Dorsolateral prefrontal cortex (tissue), 122 donors: ENCODE measurements at places on chromosomes 6 and 20.

DNA sequence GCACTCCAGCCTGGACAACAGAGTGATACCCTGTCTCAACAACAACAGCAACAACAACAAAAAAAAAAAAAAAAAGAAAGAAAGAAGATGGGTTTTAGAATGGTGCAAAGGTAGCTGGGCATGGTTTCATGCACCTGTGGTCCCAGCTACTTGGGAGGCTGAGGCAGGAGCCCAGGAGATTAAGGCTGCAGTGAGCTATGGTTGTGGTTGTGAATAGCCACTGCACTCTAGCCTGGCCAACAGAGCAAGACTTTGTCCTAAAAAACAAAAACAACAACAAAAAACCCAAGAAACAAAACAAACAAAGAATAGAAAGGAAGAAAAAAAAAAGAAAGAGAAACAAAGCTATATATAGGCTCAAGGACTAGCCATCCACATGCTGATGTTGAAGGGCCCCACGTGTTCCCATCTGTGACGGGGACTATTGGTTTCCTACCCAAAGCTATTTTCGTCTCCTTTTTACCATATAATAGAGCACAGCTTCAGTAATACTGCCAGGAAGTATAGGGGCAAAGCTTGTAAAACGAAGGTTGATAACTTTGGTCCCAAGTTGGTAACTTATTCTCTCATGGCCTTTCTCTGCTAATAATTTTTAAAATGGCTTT is 7.9 kb upstream of the EEF1E1 start:
- no peak for DNase-seq

DNA sequence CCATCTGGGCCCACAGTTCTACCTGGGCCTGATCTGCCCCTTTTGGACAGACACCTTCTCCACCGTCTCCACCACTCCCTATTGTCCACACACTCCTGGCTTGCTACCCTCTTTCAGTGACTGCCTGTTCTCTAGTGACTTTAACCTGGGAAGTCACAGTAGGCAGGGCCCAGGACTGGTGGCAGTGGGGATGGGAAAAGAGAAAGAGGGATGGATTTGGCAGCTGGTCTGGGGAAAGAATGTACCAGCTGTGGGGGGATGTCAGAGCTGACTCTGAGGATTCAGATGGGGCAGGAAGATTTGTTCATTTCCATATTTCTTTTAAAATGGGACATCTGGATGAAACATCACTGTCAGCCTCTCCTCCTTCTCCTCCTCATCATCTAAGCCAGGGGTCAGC is 85.5 kb downstream of the SULF2 start:
- no peak for DNase-seq

GRCh38 chr20:15138548-15139126 is 801.2 kb upstream of the FLRT3 start:
- no peak for DNase-seq

DNA sequence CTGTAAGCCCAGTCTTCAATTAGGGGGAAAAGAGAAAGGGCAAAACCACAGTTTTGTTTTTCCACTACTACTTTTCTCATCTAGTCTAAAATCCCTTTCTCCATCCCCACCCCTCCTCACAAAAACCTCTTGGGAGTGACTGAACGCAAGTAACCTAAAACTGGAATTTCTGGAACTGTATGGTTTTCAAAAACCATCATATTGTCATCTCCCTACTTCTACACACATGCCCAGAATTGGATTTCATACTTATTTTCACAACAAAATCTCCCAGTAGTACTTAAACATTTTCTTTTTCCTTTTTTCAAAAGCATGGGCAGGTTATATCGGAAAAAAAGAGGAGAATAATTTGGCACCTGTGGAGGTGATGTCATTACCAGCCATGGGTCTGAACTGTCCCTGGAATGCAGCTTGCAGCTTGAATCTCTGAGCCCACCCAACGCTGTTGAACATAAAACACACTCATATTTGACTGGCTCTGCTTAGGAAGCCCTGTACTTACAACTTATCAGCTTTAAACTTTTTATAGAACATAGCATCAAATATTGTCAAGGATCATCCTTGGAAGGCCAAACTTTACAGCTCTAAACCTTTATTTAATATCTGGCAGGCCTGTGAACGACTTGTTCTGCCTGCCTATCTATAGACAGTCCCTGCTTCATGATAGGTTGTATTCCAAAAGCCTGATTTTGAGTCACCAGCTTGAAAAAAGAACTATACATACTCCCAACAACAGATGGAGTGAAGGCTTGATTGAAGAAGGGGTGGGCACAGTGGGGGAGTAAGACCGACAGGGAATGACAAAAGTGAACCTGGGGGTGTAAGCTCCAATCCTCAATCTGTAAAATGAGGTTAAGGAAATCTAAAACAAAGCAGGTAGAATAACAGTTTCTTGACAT is 59.3 kb downstream of the EPB41L2 start:
- no peak for DNase-seq

GRCh38 chr6:110681543-110682459 is 133.5 kb downstream of the CDK19 start:
- DNase-seq = no peak

DNA sequence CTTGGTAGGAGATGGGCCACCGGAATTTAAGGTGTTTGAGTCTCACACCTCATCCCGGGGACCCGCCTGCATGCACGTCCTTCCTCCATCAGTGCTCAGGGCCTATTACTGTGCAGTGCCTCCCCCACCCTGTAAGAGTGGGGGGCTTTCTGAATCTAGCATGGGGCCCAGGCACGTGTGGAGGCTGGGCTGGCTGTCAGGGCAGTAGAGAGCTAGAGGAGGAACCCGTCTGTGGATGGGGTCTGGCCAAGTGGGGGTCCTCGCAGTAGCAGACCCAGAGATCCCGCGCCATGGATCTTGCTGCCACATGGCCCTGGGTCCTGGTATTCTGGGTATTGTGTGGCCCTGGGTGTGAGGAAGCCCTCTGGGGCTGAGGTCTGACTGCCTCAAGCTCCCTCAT is 42.9 kb downstream of the SRC start:
- DNase-seq = no peak

GRCh38 chr6:20868397-20869096 is 334.3 kb downstream of the CDKAL1 start:
- DNase-seq = no peak

GRCh38 chr20:819680-820322 is 13.7 kb upstream of the FAM110A start:
- DNase-seq = no peak

- DNase-seq = no peak
Measured at GRCh38 chr6:11736601-11737000, 42.0 kb downstream of the ADTRP start.

GRCh38 chr6:81786150-81786549 is 33.7 kb upstream of the TENT5A start:
- no peak for DNase-seq

DNA sequence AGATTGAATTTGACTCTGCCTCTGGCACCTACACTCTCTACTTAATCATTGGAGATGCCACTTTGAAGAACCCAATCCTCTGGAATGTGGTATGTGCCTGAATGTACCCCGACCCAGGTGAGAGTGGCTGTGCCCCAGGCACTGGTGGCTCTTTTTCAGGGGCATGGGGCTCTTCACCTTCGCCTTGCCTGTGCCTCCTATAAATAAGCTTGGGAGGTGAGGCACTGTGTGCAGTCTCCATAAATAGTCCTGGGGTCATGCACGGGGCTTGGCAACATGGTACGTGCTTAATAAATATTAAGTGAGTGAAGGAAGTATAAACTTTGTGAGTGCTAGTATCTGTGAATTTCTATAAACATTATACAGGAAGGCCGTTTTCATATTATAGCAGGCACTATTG is 33.0 kb downstream of the GHRH start:
- no peak for DNase-seq

GRCh38 chr20:39897058-39897457 is 792.0 kb downstream of the MAFB start:
- no peak for DNase-seq

GRCh38 chr20:53154540-53154939 is 182.4 kb downstream of the TSHZ2 start:
- DNase-seq = no peak

GRCh38 chr6:145483191-145483996 is 251.9 kb downstream of the EPM2A start:
- no peak for DNase-seq
